ENCODE measurements at places on chromosomes 16 and 17.
A peak's percentile ranks its signal among the peaks of the same experiment; 100 is the strongest.

GRCh38 chr17:21389394-21389793, 13.2 kb downstream of the KCNJ12 start:
- no peak for DNase-seq

- peak; percentile 66 for DNase-seq
Observed at GRCh38 chr17:76005263-76006149, 4.9 kb downstream of the CDK3 start.

DNA sequence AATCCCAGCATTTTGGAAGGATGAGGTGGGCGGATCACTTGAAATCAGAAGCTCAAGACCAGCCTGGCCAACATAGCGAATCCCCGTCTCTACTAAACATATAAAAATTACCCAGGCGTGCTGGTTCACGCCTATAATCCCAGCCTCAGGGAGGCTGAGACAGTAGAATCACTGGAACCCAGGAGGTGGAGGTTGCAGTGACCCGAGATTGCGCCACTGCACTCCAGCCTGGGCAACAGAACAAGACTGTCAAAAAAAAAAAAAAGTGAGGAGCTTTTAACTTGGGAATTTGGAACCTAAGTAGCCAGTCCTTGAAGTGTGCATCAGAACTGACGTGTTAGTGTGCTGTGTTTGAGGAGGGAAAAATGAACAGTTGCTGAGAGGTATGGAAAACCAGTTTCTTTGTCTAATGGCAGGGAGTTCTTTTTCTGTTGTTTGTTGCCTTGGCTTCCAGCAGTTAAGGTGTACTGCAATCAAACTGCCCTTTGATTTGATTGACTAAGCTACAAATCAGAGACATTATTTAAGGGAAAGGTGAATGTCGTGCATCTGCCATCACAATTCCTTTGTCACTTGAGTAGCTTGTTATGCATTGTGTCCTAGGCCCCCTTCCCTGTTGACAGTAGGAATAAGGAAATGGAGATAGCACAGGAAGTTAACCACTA, 8.6 kb upstream of the DUSP14 start:
- DNase-seq, result no peak

DNA sequence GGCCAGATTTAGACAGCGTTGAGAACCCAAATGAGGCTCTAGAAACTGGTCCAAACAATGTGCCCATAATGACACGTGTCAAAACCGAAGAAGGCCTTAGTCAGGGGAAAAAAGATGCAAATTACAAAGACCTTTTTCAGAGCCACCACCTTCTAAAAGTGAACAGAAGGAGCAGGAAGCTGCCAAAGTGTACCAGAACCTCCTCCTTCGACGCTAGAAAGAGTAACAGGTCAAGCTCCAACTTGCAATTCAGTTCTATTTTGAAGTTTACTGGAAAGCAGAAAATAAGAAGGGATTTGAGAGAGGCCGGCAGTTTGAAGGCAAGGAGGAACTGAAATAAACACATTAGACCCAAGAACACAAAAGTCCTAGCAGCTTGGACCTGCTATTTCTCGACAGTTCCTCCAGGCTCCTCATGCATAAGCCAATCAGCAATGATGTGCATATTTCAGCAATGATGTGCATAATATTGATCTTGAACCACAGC, 61.8 kb downstream of the XYLT1 start:
- no peak for DNase-seq

DNA sequence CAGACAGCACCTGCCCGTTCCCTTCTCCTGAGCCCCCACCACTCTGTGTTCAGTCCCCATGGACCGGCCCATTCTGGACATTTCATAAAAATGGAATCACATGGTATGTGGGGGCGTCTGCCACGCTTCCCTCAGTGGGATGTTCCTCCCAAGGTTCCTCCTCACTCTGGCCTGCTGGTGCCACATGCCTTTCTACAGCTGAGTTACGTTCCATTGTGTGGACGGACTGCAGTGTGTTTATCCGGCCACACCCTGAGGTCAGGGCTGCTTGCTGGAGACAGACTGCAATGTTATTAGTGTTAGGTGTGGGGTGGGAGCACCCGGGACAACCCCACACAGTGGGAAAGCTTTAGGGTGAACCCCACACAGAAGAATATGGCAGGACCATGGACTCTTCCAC, 5.9 kb upstream of the AATK start:
- DNase-seq, result no peak

- DNase-seq, result no peak
Observed at GRCh38 chr17:9227819-9228407, 206.6 kb downstream of the NTN1 start.

GRCh38 chr17:75476271-75476671, 19.8 kb downstream of the TMEM94 start:
- DNase-seq, result no peak

DNA sequence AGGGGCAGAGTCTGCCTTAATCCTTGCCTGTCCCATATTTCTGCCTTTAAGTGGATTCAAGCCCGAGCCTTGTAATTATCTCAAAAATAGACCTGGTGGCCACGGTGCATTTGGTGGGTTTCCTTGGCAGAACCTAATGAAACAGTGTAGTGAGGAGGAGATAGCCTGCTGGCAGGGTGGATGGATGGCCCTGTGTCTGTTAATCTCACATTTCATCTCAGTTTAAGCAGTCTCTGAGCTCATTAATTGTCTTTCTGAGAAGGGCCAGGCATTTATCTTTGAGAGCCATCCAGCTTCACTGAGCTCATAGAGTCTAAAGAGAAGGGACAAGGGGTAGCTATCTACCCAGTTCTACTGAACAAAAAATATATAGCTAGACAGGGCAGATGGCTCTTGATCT, 364.0 kb upstream of the EEF2KMT start:
- DNase-seq, result no peak

DNA sequence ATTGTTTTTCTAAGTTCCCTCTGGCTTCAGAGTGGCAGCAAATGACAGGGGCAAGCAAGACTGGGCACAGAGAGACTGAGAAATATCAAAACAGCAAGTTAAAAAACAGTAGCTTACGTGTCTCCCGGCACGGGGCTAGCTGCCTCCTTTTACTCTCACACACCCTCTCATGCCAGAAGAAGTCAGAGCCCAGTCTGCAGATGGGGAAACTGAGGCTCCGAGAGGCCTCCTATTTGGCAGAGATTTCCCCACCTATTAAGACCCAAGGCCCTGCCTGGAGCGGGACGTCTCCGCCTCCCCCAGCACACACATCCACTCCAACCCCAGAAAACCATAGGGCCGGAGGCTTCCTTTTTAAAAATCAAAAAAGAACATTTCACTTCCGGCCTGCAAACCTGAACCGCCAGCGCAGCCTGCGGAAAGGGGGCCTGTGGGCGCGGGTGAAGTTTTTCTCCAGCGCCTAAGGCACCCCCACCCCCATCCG, 832 bp downstream of the CARHSP1 start:
- DNase-seq, result no peak

GRCh38 chr17:1999557-2000251, 25.4 kb downstream of the RTN4RL1 start:
- no peak for DNase-seq

- DNase-seq, result no peak
Observed at GRCh38 chr17:63440127-63440769, 5.9 kb downstream of the CYB561 start.

DNA sequence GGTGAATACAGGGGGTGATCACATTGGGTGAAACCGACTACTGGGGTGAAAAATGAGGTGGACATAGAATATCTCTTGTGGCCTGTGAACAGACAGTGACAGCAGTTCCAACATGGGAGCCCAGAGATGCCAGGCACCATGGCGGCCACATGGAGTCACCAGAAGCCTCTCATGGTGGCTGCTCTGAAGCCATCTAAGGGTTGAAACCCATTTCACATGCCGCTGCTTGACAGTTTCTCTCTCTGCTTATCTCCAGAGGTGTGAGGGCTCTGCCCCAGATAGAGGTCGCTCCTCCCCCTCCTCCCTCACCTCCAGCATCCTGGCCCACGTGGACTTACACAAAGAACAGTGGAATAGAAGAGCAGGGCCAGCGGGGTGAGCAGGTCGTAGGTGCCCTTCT, 37.9 kb upstream of the PIK3R6 start:
- DNase-seq, result no peak

DNA sequence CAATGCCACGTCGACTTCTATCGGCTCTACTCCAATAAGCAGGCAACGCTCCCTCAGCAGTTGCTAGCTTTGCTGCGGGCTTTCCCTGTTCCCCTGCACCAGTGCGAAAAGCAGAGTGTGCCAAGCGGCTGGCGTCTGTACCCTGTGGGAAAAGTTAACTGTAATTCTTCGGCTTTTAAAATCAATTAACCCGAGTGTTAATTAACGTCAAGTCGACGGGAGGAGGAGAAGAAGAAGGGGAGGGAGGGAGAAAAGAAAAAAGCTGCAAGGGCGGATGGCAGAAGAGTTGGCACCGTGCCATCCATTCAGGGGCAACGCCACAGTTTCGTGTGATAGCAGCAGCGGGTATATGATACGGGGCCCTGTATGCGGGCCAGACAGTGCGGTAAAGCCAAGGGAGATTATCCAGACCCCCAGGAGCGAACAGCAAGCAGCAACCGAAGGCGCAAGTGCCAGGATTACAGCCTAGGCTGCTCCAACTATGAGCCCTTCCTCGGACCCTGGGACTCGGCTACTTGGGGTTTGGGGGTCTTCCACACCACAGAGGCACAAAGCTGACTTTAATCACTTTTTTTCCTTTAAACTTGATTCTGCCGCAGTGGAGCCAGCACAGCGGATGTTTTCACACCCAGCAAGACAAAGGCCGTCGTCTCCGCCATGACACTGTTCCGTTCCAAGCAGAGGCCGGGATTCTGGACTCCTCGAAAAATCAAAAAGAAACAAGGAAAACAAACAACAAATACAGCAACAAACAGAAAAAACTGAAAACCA, 253.8 kb upstream of the PMFBP1 start:
- DNase-seq, result no peak

DNA sequence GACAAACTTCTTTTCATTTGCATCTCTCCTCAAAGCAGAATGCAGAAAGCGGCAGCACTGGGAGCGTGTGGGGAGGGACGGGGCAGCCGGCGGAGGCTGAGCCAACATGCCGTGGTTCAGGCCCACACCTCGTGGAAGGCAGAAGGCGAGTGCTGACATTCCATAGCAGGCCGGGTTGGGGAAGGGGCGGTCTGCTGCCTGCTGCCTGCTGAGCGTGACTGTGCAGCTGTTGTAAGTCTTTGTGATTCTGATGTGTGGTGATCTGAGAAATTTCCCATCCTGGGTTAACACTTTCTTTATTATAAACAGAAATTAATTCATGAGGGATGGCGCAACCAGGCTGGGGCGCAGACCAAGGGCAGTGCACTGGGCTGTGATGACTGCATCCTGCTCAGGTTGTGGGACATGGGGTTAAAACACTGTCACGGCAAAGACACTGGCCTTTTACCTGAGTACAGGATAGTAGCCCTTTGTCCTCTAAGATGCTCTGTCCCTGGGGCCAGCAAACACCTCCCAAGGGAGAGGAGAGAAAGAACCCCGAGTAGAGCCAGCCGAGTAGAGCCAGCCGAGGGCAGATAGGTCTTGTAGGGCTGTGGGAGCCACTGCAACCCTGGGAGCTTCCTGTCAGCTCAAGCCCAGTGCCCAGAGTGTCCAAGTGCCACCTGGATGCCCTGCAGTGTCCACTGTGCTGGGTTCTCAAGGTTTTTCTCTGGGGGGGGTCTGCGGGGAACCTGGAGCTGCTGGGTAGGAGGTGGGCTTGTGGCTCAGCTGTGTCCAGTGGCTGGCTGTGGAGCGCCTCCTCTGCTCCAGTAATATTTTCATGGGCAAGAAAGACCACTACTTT, 8.8 kb upstream of the DNASE1 start:
- DNase-seq, result no peak

GRCh38 chr16:51407199-51407598, 256.1 kb upstream of the SALL1 start:
- no peak for DNase-seq

DNA sequence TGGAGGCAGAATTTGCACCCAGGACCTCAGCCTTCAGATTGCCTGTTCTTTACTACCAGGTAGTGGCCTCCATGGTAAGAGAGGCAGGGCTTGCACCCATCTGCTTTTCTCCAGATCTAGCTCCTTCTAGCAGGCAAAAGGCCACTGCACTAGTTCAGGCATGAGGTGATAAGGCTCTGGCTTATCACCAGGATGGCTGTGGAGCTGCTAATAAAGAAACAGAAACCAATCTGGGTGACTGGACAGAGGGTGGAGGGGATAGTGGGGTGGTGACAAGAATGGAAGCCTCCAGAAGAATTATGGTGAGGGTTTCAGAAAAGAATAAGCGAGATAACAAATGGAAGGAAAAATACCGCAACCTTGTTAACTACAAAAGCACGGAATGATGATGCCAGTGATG, 15.5 kb upstream of the SUPT4H1 start:
- no peak for DNase-seq

- DNase-seq, result no peak
Observed at GRCh38 chr17:9897372-9897968, 7.6 kb downstream of the RCVRN start.

GRCh38 chr17:55216888-55217287, 47.9 kb upstream of the HLF start:
- DNase-seq, result no peak

GRCh38 chr16:48153774-48154173, 2.0 kb downstream of the ABCC12 start:
- no peak for DNase-seq

GRCh38 chr17:21027031-21027430, 15.8 kb downstream of the USP22 start:
- DNase-seq, result no peak

All from stimulated activated CD4-positive, alpha-beta T cell treated with anti-CD3 and anti-CD28 coated beads, TNF-alpha, amount 100 ng/mL, for 1 hour (primary cell).